ENCODE measurements at places on chromosomes 12 and 14.

GRCh38 chr12:122137229-122137628 is 36.8 kb downstream of the IL31 start:
- no peak for DNase-seq

- no peak for DNase-seq
These were observed 23.3 kb downstream of the STXBP6 start for GRCh38 chr14:25026476-25027137.

DNA sequence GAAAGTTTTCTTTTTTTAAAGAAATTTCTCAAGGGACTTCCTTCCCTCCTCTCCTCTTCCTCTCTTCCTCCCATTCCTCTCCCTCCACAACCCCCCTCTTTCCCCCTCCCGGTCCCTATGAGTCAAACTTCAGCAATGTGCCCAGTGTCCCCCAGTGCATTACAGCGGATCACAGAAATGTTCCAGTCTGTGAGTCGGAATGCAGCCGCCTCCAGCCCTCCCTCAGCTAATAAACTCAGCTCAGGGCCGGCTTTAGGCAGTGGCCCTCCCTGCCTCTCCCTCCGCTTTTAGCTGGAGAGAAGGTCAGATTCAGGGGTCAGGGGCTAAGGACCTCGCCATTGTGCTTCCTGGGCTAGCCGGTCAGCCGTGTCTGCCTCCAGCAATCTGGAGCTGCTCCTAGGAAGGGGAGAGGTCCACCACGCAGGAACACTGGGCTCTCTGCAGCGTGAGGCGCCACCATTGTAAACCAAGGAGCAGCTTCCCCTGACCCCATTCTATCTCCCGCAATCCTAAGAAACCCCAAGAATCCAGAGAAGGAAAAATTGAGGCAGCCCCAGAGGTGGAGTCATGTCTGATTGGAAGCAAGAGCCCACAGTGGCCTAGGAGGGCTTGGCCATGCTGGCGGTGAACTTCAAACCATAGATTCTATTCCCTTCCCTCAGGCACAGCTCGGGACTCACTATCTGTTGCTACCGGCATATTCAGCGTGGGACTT is 1.1 kb upstream of the HDAC7 start:
- DNase-seq: peak; percentile 89

GRCh38 chr14:57008534-57008933 is 198.3 kb upstream of the OTX2 start:
- no peak for DNase-seq

DNA sequence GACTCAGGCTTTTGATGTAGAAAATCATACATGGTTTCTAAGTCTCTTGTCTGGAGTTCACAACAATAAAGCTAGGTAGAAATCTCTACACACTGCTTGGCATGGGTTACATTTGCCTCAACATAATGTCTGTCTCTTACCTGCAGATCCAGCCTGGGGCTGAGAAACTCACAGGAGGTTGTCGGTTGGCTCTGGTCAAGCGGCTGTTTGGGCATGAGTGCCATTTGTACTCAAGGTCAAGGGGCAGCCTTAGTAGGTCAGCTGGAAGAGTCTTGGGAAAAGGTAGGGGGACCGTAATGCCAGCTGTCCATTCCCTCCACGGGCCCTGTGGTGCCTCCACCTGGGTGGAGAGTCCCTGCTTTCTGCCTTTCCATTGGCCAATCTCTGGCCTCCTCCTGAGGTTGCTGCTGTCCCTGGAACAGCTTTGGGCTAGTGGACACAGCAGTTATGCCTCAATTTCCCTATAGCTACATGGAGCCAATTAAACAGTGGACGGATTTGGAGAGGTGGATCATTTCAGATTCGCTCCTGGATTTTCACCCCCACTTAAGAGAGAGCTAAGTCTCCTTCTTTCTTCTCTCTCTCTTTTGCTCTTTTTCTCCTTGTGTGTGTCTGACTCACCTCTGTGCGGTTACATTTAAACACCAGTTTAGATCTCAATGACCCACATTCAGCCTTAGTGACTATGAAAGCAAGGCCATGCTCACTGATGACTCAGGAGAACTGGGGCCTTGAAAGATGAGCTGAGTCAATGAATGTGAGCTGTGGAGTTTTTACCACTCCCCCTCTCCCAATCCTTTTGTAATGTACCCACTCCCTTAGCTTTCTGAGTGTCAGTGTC is 132.8 kb upstream of the HIF1A start:
- peak; percentile 41 for DNase-seq

- no peak for DNase-seq
These were observed 482.8 kb downstream of the PRKD1 start for GRCh38 chr14:29444805-29445204.

- DNase-seq: no peak
These were observed 177.4 kb downstream of the PRKCH start for GRCh38 chr14:61498811-61499210.

DNA sequence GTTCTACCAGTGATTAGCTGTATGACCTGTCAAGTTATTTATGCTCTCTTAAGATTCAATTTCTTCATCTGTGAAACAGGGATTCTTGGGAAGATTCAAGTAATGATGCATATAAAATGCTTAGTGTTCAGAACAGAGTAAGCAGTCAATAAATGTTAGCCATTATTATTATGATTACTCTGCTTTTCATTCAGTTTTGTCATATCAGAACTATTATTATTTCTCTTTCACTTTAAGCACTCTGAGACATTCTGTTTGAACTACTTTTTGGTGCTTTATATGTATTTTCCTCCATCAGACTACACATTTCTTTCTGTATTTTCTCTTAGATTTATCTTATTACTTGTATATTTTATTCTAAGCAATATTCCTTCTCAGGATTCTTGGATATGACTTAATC is 81.2 kb downstream of the CFAP54 start:
- DNase-seq: no peak

GRCh38 chr12:53099071-53099882 is 1.8 kb downstream of the IGFBP6 start:
- DNase-seq: peak; percentile 95

DNA sequence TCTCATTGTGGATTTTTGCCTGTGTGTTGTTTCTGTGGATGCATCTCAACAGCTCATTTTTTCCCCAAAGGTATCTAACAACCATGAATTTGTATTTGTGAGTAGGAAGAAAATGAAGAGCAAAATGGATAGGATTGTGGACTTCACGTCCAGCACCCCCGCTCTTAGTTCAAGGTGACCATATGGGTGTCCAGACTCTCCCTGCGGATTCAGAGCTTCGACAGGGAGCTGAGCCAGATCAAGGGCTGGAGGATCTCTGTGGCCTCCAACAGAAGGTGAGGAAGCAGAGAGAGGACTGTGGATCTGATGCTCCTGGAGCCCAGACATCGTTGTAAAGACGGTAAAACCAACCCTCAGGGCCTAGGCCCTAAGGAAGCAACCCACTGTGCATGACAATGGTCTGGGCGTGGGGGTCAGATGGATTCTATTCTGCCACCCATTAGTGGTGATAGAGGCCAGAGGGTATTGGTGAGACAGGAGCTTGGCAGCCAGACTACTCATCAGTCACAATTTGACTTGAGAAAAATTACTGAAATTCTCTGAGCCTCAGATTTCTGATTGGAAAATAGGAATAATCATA is 659.7 kb upstream of the TMEM132C start:
- no peak for DNase-seq

- DNase-seq: no peak
These were observed 91.5 kb downstream of the ARF6 start for GRCh38 chr14:49984424-49984823.

GRCh38 chr14:65225299-65226159 is 123.2 kb upstream of the MAX start:
- no peak for DNase-seq

DNA sequence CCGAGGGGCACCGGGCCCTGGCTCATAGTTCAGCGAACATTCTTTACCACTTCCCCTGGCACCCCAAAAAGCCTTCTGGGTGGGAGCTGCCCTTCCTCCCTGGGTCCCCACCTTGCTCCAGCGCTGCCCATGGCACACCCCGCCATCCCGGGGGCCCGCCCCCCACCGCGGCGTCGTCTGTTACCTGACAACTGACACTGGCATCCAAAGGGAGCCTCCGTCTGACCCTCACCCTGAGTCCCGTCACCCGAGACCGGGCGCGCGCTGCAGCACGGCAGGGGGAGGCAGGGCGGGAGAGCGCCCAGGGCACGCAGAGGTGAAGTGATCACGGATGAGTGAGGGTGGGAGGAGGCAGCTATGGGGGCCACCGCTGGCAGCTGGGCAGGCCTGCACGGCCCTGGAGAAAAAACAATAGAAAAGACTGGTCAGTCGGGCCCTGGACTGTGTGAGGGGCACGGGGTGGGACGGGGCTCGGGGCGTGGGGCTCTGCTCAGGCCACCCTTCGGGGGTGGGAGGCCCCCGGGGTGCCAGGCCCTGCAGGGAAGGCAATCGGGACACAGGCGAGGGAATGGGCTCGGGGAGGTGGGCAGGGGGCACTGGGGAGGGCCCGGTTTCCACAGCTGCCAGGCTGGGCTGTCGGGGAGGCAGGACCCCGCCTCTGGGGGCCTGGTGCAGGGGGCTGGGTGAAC is 40.7 kb downstream of the BCL11B start:
- no peak for DNase-seq

- DNase-seq: no peak
These were observed 367.6 kb downstream of the RPS29 start for GRCh38 chr14:49218436-49219092.

DNA sequence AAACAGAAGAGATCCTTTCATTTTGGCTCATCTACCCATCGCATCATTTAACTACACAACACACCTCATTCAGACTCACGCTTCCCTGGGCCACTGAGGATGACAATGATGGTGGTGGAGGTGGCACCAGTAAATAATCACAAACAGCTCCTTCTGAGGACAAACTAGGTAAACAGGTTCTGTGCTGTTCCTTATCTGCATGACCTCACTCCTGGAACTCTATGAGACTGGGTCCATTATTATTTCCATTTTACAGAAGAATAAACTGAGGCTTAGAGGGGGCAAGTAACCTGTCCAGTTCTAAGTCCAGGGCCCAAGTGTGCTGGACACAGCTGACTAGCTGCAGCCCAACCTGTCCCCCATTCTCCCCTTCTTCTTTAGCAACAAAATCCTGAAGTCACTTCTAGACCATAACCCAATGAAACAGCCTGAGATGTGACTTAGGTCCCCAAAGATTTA is 50.4 kb downstream of the ITPK1 start:
- no peak for DNase-seq

DNA sequence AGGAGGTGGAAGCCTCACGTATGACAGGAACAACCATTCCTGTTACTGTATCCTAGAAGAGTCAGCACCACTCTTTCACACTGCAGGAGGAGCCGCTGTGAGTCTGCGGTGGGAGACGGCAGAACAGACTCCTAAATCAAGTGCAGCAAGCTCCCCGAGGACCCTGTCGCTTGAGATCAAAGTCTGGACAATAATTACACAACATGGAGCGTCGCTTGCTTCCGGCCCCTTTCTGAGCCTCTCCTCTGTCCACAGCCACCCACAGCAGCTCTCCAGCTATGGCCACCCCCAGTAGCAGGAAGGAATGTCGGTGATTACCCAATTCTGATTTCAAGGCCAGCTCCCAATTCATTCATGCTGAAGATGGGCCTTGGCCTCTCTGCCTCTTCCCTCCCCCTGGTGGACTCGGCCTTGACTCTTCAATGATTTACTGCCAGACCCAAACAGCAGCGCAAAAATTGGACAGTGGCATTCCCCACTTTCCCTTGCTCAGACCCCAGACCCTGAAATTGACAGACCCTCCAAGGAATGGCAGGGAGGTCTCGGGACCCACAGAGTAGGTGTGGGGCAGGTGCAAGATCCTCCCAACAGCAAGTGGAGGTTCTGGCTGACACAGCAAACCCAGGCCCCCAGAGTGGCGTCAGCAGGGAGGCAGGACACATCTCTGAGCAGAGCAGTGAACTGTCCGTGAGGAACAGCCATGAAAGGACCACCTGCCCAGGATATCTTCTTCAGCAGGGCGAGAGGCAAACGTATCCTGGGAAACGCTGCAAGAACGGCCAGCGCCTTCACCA is 272.7 kb upstream of the DIO3 start:
- no peak for DNase-seq

GRCh38 chr12:79438480-79439174 is 252.1 kb downstream of the PAWR start:
- DNase-seq: no peak

DNA sequence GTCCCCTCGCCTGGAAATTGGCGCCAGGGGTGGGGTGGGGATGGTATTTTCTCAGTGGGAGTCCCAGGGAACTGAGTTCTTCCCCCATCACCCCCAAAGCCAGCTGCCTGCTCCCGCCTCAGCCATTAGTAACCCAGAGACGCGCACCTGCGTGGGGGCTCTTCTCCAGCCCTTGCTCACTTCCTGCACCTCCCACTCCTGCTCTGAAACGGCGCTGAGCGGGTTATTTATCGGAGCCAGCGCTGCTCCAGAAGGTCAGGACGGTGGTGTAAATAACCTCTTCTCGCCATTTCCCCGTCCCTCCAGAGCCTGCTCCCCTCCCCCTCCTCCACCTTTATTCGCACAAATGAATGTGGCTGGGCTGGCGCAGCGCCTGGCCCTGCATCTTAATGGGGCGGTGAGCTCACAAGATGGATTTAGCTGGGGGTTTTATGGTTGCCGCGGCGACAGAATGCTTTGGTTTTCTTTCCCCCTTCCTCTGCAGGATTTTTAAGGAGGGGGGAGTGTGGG is 12.2 kb downstream of the GPR84 start:
- no peak for DNase-seq

GRCh38 chr14:100698666-100699448 is 27.8 kb upstream of the DLK1 start:
- no peak for DNase-seq

GRCh38 chr14:54090274-54090673 is 133.6 kb upstream of the BMP4 start:
- no peak for DNase-seq

DNA sequence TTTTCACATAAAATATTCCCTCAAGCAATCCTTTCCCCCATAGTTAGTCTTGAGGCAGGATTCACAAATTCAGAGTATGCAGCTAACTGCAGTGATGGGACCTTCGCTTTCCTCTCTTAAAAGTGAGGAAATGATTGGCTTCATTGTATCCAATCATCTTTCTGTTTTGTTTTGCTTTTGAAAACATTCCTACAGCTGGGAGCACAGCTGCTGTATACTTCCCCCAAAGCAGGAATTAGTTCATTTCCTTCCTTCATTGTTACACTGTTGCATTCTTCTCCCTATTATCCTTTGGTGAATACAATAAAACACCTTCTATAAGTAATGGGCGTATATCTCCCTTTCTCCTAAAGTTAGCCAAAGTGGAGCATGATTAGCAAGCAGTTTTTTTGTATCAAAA is 9.4 kb upstream of the GAS2L3 start:
- no peak for DNase-seq

GRCh38 chr14:61279082-61279481 is 2.1 kb downstream of the TMEM30B start:
- no peak for DNase-seq

DNA sequence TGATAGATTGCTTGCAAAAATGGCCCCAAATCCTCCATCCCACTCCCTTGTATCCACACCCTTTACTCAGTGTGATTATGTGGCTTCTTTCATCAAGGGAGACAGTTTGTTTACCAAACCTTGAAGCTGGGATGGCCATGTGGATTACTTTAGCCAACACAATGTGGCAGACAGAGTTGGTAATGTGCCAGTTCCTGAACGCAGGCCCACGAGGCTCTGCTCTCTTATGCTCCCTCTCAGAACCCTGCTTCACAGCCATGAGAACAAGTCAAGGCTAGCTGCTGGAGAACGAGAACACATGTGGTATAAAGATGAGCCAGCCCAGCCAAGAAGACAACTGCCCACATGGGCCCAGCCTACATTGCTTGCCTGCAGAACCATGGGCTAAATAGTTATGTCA is 162.3 kb downstream of the NDUFA12 start:
- DNase-seq: no peak

GRCh38 chr12:51326698-51327439 is 2.9 kb upstream of the BIN2 start:
- no peak for DNase-seq

- DNase-seq: no peak
These were observed 18.1 kb upstream of the SGPP1 start for GRCh38 chr14:63745858-63746425.
